ENCODE measurements at places on chromosomes 1 and 21. TPM values are rescaled to one million over a fixed set of nuclear protein-coding genes. Genes with fewer than 3 reads are reported as not detected.
A peak's percentile ranks its signal among the peaks of the same experiment; 100 is the strongest.

The H3-3A gene
- 504 TPM for total RNA-seq

The PTPRC gene
- total RNA-seq = 214 TPM

DNA sequence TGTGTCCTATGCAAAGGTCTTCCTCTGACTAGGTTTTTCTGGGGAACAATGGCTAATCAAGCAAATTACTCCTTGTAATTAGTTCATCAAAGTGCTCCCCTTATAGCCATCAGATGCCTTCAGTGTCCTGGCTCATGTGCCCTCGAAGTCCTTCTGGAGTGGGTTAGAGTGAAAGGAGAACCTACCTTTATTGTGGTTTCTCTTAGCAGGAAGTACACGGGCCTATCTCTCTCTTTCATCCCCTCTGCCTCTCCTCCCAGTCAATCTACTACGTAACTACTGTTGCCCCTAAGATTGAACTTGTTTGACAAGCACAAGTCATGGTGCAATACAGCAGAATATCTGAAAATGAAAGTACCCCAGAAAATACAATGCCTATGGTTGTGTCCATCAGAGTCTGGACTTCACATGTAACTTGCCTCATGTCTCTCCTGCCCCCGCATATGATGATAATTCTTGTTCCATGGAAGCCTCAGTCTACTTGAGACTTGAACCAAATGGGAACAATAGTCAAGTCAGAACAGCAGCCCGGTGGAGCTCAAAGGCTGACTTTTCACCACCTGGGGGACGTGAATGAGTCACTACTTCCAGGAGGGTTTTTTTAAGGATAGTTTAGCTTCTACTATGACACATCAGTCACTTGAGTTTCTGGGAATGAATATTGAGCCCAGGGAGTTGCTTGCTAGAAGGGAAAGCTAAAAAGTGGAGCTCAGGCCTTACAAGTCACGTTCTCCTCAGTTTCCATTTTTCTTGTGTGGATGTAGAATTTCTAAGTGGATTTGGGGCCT, 243.6 kb downstream of the TNR start:
- H3K4me3 ChIP-seq = no peak overlapping the region
- H3K27me3 ChIP-seq = no peaks in the 10 kb centered on the region
- DNase-seq = no peak
- no peaks in the 10 kb centered on the region for H3K36me3 ChIP-seq
- no peaks in the 10 kb centered on the region for H3K4me1 ChIP-seq

GRCh38 chr1:2098301-2098698, 48.1 kb downstream of the PRKCZ start:
- H3K4me1 ChIP-seq = no peaks in the 10 kb centered on the region
- no peaks in the 10 kb centered on the region for H3K27me3 ChIP-seq
- peak; percentile 65 for DNase-seq
- H3K27ac ChIP-seq = peak overlapping the region; percentile 43

- H3K36me3 ChIP-seq = no peaks in the 10 kb centered on the region
- DNase-seq = no peak
- H3K4me1 ChIP-seq = no peaks in the 10 kb centered on the region
- H3K27me3 ChIP-seq = peaks cover 19% of the 10 kb centered on the region
Observed at GRCh38 chr1:51973587-51974474, 16.7 kb downstream of the RAB3B start.

GRCh38 chr21:37459575-37459974, 93.0 kb downstream of the DYRK1A start:
- no peak for DNase-seq
- H3K27ac ChIP-seq = no peak overlapping the region
- H3K4me1 ChIP-seq = peaks cover 92% of the 10 kb centered on the region
- no peak overlapping the region for H3K4me3 ChIP-seq

DNA sequence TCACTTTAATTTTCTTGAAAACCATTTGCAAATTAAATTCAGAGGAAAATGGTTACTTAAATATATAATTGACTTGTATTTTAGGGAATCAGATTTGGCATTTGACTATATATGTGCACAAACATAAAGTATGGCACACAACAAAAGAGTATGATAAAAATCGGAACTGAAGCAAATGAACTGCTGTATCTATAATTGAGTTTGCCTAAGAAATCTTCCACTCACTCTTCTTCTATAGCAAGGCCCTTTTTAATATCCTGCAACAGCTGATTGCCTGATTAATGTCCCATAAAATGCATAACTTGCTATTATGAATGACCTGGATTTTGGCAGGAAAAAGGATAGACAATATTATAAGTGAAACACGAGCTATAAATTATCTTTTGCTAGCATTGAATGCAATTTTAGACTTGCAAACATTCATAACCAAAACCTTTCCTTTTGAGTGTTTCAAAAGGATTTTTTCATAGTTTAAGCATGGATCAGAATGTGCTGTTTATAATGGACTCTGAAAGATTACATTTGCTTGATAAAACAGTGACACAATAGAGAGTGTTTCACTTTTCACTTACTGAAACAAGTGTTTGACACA, 2204.3 kb downstream of the MRPL39 start:
- no peaks in the 10 kb centered on the region for H3K4me1 ChIP-seq
- H3K27ac ChIP-seq = no peak overlapping the region
- no peaks in the 10 kb centered on the region for H3K36me3 ChIP-seq
- no peak for DNase-seq
- H3K27me3 ChIP-seq = no peaks in the 10 kb centered on the region

Measured in lower lobe of right lung (tissue), 2 donors.